ENCODE measurements at places on chromosomes 5 and 9.

- no peak for DNase-seq
These were observed 101.1 kb downstream of the PSD2 start for GRCh38 chr5:139896718-139897117.

- peak; percentile 63 for DNase-seq
These were observed 232.6 kb downstream of the MAST4 start for GRCh38 chr5:66828548-66829357.

DNA sequence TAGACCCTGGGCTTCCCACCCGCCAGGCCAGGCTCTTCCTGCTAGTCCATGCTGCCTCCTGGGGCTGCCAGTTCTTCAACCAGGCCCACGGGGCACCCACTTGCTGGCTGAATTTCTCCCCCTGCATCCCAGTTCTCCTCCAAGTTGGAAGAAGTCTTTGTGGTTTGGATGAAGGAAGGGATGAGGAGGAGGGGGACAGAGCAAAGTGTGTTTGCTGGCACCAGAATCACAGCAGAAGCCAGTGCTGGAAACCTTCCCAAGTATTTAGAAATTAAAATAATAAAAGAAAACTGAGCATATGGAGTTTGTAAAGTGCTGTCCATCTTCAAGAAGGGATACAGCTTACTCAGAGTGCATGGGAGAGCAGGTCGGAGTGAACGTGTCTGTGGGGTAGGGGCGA is 19.4 kb upstream of the UNC5A start:
- no peak for DNase-seq

GRCh38 chr5:117604845-117605244 is 1030.2 kb upstream of the SEMA6A start:
- no peak for DNase-seq

DNA sequence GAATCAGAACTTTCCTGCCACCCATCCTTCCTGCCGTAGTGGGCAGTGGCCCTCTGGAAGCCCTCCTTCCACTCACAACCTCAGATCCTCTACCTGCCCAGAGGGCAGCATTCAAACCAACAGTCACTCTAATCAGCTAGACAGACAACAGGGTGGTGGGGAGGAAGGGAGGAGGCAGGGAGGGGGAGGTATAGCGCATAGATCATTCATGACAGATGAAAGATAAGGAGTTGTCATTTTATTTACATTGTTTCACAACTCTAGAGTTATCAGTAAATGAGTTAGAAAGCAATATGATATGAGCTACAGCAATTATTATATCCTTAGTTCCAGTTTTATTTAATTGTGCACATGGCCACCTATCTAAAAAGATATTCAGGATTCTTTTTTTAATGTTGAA is 852 bp downstream of the IL9 start:
- DNase-seq = no peak

DNA sequence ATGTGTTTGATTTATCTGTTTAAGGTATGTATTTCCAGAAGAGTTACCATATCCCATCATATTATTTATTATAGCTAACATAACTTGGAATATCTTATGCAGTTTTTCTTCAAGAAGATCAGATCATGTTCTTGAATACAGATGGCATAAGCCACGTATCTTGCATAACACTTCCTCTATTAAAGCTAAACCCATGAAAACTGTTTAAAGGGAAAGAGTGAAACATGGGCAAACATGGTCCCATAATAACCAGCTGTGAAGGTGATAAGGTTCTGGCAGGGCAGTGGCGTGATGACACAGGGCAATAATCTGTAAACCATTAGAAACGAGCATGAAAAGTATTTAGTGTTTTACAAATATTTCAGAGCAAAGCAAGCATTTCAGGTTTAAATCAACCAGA is 34.2 kb downstream of the EFNA5 start:
- DNase-seq = no peak

DNA sequence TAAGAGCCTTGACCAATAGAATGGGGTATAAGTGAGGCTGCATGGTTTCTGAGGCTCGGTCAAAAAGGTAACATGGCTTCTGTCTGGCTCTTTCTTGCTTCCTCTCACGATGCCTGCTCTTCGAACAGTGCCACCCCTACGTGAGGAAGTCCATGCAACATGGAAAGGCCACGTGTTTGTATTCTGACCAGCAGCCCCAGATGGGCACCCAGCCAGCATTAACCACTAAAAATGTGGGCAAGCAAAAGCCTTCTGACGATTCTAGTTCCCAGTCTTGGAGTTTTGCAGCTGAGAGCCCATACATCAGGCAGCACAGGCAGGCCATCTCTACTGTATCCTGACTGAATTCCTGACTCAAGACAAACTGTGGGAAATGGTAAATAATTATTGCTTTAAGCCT is 24.2 kb upstream of the NREP start:
- no peak for DNase-seq

- DNase-seq = peak; percentile 29
These were observed 160.9 kb upstream of the SLC30A5 start for GRCh38 chr5:68932830-68933434.
